ENCODE measurements at places on chromosomes 7 and 10.

DNA sequence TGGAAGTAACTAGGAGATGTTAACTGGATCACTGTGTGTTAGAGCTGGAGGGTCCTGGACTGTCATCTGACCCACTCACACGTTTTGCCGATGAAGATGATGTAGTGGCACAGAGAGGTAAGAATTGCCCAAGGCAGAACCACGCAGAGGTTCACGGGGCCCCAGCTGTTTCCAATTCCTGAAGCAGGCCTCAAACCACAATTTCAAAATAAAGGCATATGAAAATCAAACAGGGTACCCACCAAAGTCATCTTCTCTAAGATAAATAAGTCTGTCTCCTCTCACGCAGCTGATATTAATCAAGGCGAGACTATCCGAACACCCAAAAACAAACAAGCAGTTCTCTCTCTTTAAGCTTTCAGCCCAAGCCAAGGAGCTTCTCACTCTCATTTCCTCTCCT is 113.3 kb upstream of the JCAD start:
- DNase-seq = peak; percentile 85

DNA sequence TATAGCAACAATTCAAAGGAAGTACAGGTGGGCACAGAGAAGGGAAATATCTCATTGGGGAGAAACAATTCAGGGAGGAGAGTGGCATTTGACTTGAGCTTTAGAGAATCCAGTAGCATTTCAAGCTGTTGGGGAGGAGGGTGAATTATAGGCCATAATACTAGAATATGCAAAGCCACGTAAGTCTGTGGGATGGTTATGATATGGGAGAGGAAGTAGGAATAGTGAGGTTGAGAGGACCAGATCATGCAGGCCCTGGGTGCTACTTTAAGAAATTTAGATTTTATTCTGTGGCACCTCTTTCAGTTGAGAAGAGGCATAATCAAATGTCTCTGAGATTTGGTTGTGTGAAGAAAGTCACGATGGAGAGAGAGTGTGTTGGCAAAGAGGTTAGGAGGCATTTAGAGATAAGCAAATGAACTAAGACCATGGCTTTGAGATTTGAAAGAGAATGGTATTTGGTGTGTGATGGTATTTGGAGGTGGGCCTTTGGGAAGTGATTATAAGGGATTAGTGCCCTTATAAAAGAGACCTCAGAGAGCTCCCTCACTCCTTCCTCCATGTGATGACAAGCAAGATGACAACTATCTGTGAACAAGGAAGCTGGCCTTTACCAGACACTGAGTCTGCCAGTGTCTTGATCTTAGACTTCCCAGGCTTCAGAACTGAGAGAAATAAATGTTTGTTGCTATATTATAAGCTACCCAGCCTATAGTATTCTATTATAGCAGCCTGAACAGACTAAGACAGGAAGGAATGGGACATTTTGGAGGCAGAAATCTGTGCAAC is 15.1 kb downstream of the ADD3 start:
- no peak for DNase-seq

DNA sequence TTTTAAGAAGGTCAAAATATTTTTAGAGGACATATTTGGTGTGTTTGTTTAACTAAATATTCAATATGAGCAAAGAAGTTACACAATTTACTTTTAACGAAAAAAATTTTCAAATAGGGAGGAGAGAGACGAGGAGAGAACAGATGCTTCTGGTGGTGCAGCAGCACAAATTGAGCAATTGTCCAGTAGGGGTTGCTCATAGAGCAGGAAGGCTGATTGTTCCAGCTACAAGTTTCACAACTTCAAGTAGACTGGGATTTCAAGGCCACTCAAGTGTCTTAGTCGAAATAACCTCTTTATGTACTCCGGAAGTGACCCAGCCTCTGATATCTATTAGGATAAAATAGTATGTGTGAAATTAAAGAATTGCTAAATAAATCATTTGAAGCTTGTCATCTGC is 197.9 kb downstream of the HDAC9 start:
- peak; percentile 96 for DNase-seq

DNA sequence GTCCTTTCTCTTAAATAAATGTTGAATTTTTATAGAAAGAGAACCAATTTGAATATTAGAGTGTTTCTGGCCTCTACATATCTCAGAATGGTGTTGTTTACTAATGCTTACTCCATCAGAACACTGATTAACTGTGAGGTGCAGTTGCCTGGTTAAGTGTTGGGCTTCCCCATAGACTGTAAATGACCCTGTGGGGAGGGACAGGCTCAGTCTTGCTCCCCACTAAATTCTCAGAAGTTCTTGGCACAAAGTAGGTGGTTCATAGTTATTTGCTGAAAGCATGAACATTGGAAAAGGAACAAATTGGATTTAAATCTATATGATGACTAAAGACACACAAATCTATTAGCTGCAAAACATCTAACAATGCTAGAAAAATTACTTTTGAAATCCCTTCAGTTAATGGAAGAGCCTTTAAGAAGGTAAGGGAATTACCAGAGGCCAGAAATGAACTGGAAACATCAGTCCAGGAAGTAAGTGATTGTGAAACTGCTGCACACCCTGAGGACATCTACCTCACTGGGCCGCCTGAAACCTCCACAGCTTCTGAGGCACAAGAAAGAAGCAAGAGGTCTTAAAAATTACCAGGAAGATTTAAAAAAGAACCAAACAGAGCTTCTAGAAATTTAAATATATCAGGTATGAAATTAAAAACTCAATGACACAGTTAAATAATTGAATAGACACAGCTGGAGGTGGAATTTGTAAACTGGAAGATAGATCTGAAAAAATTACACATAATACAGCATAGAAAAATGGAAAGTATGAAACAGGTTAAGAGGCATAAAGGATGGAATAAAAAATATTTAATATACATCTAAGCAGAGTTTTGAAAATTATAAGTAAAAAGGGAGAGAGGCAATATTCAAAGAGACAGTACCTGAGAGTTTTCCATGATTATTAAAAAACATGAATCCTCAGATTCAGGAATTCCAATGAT is 17.8 kb upstream of the COMTD1 start:
- DNase-seq = no peak

DNA sequence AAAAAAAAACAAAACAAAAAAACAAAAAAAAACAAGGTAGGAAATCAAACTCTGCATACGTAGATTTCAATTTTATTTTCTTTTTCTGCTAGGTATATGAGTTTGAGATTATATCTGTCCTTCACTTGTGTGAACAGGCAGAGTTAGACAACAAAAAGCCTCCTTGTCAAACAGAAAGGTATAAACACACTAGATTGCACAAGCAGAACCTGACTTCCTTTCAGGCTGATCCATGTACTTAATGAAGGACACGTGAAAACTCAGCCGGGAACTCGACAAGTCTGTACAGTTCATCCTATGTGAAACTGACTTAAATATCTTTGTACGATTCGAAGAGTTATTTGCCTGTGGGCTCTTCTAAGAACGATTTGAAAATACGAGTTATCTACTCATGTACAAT is 254.1 kb downstream of the ARL4A start:
- DNase-seq = no peak

- no peak for DNase-seq
These were observed 93.7 kb upstream of the STK17A start for GRCh38 chr7:43489257-43489656.

DNA sequence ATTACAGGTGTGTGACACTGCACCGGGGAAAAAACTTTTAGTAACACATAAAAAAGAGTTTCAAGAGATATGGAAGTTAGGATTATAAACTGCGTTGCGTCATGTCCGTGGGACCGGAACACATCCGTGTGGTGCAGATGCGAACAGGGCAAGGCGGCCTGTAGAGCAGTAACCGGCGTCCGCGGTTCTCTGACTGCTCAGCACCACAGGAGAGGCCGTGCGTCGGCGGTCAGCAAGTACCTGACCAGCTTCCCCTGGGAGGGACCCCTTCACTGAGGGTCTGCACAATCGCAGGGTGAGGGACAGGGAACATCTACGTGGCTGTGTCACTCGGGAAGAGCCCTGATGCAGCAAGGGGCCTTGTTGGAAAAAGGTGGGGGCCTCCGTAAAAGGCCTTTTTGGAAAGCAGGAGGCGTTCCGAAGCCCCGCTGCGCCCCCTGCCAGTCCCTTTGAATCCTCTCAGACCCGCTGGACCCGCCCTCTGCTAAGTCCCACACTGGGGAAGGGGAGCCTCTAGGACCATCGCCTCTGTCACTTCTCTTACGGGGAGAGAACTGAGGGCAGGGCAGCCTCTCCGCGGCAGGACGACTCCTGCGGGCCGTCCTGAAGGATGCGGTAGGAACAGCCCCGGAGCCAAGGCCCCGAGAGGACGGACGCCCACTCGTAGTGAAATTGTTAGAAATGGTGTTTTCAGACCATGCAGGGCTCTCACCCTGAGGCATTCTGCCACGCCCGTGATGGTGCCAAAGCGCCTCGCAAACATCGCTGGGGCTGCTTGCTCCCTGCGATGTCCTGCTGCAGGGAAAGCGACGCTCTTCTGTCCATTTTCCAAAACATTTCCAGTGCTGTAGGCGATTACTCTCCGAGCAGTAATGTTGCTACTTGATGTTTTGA is 771.6 kb upstream of the COBL start:
- no peak for DNase-seq

GRCh38 chr10:80921032-80921431 is 383.3 kb downstream of the SH2D4B start:
- DNase-seq = no peak

DNA sequence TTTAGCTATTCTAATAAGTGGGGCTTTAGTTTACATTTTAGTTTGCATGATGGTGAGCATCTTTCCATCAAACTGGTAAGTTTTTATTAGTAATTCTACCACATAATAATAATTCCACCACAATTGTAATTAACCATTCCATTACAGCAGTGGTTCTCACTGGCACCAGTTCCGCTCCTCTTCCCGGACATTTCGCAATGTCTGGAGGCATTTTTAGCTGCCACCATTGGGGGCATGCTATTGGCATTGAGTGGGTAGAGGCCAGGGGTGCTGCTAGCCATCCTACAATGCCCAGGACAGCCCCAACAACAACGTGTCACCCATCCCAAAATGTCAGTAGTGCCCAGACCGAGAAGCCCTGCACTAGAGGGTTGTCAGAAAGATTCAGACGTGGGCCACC is 31.4 kb downstream of the ADRB1 start:
- DNase-seq = no peak

GRCh38 chr10:112532189-112532588 is 85.2 kb downstream of the VTI1A start:
- no peak for DNase-seq

- no peak for DNase-seq
These were observed 137.4 kb downstream of the HGF start for GRCh38 chr7:81632418-81632817.

GRCh38 chr7:112005205-112005775 is 200.9 kb downstream of the DOCK4 start:
- no peak for DNase-seq

DNA sequence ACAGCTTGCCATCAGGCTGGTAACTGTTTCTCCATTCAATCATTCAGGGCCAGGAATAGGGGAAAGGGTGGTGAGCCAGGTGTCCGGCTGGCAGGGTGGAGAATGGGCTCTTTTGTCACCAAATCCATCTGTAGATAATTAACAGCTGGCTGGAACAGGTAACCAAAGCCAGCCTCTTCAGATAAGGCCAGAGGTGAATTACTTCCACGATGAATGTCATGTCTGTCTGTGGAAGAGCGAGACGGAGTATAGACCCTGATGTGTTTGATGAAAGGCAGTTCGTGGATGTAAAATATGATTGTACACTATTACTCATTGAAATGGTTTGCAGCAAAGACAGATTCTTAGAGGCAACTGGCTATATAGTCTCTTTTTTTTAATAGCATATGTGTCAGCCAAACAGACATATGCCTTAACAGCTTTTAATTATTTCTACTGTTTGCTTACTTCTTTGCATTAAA is 149.8 kb downstream of the KLF6 start:
- DNase-seq = no peak

- DNase-seq = no peak
These were observed 23.2 kb downstream of the ELN start for GRCh38 chr7:74051193-74051592.

GRCh38 chr7:66683770-66684123 is 55.1 kb downstream of the KCTD7 start:
- peak; percentile 23 for DNase-seq

GRCh38 chr10:7507887-7508726 is 97.3 kb upstream of the SFMBT2 start:
- no peak for DNase-seq

GRCh38 chr10:88952647-88953111 is at the start of gene ACTA2:
TSS of gene ACTA2 (minus strand) at chr10:88952773. CDS start at chr10:88948930, 3,843 bp downstream.
- DNase-seq = peak; percentile 83

GRCh38 chr7:816751-817671 is 15.3 kb upstream of the SUN1 start:
- DNase-seq = no peak

- no peak for DNase-seq
These were observed 48.4 kb upstream of the BTRC start for GRCh38 chr10:101305320-101306241.

GRCh38 chr7:151851782-151852181 is 25.1 kb downstream of the PRKAG2 start:
- DNase-seq = no peak

DNA sequence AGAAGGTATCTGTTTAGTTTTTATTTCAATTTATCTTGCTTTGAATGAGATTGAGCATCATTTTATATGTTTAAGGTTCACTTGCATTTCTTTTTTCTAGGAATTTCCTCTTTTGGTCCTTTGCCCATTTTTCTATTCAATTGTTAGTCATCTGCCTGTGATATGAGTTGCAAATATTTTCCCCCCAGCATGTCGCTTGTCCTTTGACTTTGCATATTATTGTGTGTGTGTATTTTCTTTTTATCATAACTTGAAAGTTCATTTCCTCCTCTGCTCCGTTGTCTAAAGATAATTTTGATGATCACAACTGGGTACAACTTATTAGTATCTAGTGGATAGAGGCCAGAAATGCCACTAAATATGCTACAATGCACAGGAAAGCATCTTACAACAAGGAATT is 132.7 kb upstream of the MDFIC start:
- DNase-seq = peak; percentile 7

GRCh38 chr7:158064631-158065030 is 523.0 kb downstream of the PTPRN2 start:
- no peak for DNase-seq

DNA sequence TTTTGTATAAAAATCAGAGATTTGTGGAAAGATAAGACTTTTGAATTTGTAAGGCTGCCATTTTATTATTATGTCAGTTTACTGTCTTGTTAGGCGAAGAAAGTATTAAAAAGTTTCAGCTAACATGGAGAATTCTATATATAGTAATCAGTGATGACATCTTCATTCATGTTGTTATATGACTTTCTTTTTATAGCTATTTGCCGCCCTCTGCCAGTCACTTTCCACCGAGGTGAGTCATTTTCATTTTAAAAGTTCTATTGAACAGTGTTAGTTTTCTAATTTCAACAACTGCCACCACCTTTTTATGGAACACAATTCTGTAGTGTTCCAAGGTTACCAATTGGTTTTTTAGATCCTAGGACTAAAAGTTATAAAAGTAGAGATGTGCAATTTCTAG is 11.8 kb downstream of the CUTC start:
- no peak for DNase-seq

Data from AG10803 (cell line).